HL-60 (cell line): ENCODE measurements at places on chromosomes 2 and 18.

DNA sequence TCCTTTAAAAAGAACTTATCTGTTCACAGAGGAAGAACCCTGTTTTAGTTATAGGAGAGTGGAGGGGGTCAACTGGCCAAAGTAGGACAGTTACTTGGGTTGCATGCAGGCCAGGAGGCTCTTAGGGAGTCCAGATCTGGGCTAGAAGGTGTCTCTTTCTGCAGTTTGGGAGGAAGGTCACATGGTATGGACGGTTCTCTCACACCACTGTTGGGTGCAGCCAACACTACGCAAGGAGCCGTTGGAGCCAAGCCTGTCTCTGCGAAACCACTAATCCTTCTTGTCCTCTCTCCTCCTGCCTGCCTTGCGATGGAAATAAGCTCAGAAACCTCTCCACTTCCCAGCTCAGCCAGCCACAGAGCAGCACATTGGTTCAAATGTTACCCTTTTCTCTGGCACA is 105.9 kb upstream of the TGFA start:
- DNase-seq = no peak

DNA sequence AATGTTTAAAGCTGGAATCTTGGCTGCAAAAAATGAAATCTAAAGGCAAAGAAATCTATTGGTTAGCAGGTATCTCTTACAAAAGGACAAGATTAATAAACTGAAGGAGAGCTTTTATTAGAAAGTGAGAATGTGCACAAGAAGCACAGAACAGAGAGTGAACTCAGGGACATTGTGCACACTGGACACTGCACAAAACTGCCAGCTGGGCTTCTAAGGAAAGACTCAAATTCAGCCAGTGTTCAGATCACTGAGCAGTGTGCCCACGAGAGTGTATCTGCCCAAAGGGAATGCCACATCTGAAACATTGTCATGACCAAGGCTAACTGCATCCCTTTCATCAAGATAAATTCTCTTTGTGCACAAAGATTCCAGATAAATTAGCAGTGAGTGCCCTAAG is 129.7 kb upstream of the KCNH7 start:
- DNase-seq = no peak

GRCh38 chr18:36382854-36383253 is 85.3 kb downstream of the FHOD3 start:
- DNase-seq = no peak

DNA sequence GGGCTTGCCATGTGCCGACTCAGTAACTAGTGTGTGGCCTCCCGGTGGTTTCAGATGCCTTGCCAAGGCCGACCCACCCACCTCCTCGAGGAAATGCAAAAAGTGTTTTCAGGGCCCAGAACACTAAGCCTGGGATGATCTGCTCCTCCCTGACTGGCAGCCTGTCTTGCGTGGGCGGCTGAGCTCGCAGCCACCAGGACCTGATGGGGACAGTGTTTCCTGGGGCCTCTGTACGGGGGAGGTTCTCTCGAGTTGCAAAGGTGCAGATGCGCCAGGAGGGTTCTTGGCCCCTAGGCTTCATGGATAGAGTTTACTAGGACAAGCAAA is 85.2 kb downstream of the GLI2 start:
- no peak for DNase-seq

DNA sequence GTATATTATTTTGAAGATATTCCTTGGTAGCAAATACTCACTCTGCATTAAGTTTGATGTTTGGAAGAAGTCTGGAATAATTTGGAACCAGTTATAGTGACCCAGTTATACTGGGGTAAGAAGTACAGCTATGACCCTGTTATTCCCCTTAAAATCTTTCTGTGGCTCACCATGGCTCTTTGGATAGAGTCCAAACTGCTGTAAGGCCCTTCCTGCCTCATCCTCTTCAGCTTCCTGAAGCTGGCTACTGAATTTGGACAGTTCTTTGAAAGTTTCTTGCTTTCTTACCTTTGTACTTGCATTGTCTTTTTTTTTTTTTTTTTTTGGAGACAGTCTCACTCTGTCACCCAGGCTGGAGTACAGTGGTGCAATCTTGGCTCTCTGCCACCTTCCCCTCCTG is 85.6 kb downstream of the ABI2 start:
- DNase-seq = no peak

- no peak for DNase-seq
Measured at GRCh38 chr2:226915846-226916360, 80.0 kb downstream of the RHBDD1 start.

DNA sequence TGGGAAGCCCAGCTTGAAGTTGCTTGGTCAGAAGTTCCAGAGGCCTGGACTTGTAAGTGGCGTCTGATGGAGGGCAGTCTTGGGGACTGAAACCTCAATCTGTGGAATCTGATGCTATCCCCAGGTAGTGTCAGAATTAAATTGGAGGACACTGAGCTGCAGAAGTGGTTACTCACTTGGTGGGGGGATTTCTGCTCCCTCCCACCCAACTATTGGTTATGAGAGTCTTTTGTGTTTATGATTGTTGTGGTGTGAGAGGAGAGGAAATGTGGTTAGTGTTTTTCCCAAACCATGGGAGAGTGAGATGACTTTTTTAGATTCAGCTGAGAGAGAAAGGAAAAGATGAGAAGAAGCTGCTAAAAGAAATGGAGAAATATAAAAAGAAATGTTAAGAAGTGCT is 12.8 kb downstream of the ZBTB14 start:
- no peak for DNase-seq

- no peak for DNase-seq
Measured at GRCh38 chr2:132415915-132416722, 486 bp upstream of the GPR39 start.

GRCh38 chr2:109690822-109691541 is 76.8 kb downstream of the SOWAHC start:
- no peak for DNase-seq

DNA sequence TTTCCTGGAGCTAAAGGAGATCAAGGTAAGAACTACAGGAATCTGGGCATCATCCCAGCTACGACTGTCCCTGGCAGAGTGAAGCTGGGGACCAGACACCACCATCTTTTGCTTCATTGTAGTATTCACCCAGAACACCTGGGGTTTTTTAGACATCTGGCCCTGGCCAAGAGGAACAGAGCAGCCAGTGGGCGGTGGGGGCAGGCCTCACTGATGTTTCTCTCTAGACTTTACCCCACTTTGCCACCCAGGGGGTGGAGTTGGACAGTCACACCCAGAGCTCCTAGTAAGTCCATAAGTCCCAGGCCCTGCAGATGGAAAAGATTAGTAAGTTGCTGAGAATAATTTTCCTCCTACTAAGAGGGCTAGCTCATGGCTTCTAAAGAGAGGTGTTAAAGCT is 39.6 kb downstream of the MARCO start:
- no peak for DNase-seq
